ENCODE measurements at places on chromosomes 11 and 22.
A peak's percentile ranks its signal among the peaks of the same experiment; 100 is the strongest.

DNA sequence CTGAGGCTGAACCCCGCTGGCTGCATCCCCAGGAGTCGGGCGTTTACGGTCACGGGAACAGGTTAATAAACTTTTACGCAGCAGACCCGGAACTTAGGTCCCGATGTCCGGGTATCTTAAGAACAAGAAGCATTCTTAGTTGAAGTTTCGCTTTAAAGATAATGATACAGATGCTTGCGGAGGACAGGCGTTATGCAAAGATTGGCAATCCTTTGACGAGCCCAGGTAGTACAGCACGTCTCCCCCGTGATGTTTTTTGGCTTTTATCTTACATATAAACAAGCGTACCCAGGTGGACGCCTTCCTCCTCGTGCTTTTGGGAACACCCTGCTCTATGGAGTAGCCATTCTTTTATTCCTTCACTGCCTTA, 871 bp upstream of the TOLLIP start:
- DNase-seq, result no peak

DNA sequence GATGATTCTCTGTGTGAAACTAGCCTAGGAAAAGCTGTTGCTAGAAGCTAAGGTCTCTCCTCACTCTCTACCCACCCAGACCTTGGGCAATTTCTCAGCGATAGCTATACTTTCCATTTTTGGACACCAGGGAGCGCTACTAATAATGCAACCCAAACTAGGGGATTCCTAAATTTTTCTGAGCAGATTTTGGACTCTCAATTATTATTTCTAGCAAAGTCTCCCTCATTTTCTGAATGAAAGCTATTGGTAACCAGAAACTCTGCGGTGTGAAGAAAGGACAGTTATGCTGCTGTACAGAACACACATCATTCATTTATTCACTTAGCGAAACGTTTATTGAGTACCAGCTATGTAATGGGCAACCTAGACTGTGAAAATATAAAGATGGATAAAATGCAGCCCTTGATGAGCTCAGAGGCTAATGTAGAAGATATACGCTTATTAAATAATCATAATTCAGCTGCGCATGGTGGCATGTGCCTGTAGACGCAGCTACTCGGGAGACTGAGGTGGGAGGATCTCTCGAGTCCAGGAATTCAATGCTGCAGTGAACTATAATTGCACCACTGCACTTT, 6.1 kb upstream of the STIM1 start:
- peak; percentile 27 for DNase-seq

DNA sequence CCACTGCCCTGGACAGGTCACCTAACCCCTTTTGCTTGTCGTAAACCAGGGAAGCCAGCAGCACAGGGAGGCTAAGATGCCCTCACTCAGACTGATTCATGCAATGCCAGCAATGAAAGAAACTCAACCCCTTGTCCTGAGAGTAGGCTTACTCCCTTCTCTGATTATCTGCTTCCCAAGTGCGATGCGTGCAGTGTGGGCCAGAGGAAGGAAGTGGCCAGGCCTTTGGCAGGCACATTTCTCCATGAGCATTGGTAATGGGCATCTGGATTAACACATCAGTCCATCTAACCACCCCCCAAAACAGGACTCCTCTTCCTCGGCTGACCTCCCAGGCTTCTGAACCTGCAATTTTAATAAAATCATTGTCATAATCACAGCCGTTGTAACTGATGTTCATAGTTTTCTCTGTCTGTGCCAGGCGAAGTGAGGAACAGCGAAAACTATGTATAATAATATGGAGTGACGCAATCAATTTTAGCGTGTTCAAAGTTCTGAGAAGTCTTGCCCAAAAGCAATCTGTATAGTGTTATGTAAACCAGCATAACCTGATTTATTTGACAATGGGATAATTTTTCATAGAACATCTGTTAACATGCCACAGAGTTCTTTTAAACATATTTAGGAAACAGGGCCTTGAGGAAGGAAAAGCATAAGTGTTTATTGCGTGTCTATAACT, 33.9 kb downstream of the TST start:
- DNase-seq, result no peak

DNA sequence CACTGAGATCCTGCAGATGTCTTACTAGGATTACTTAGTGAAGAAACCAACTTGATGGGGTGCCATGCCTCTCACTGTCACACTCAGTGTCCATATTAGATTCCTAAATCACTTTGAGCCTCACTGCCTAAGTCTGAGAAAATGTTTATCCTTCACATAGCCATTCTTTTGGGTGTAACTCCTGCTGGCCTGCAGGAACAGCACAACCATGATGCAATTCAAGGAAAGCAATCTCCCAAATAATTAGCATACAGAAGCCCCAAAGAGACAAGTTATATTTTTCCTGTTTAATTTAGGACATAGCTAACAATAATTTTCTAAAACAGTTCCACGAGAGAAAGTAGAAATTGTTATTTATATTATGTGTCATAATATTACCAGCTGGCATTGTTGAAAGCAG, 655.5 kb downstream of the KCNA4 start:
- no peak for DNase-seq

DNA sequence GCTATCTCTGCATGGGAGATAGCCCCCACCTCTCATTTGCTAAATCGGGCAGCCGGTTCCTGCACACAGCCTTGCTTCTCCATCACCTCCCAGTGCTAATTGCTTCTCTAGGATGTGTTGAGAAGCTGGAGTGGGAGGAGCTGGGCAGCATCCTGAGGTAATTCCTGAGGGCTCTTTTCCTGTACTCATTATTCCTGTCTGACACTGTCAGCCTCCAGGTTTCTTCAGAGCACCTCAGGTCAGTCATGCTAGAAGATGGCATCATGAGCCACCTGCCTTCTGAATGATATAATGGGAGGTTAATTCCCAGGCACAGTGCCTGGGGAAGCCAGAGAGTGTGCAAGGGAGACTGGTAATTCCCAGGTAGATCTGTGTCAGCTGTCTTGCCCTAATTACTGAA, 133.0 kb downstream of the RAB38 start:
- no peak for DNase-seq

GRCh38 chr11:2524446-2525165, 79.8 kb downstream of the KCNQ1 start:
- DNase-seq, result no peak

GRCh38 chr22:39942439-39943230, 17.6 kb upstream of the TMA7B start:
- DNase-seq, result no peak

All from H4 (cell line).